Chondrocyte (in vitro differentiated cells): ENCODE measurements at places on chromosomes 13 and 19. TPM values are rescaled to one million over a fixed set of nuclear protein-coding genes. Genes with fewer than 3 reads are reported as not detected.

ADPRHL1 gene
- 6.3 to 8.8 TPM (median 8.4 TPM) in 3 replicates for total RNA-seq

- peaks cover 29% of the 10 kb centered on the region for H3K36me3 ChIP-seq
- H3K27ac ChIP-seq, result no peak overlapping the region
- no peak overlapping the region for H3K4me3 ChIP-seq
- H3K27me3 ChIP-seq, result no peaks in the 10 kb centered on the region
- DNase-seq, result no peak
- peaks cover 18% of the 10 kb centered on the region for H3K4me1 ChIP-seq
Observed at GRCh38 chr13:45527699-45528462, 63.1 kb downstream of the COG3 start.

DNA sequence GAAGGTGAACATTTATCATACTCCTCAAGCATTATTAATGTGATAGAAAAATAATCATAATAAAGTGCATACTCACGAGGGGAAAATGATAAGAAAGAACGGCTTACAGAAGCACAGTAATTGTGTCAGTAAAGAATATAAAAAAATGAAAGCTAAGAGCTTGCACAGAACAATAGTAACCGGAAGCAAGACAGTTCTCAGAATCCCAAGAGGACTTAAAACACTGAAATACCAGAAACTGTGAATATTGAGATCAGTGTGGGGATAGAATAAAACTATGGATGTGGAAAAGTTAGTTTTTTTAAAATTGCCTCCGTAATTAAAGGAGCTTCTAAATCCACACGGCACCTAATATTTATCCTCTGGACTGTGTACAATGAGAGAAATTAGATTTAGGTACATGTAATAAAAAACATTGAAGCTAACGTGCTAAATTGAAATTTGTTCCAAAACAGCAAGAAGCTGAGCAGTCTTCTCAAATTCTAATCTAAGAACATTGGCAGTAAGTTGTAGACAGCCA, 482.7 kb downstream of the SLITRK6 start:
- H3K27ac ChIP-seq, result no peak overlapping the region
- no peak for DNase-seq

DNA sequence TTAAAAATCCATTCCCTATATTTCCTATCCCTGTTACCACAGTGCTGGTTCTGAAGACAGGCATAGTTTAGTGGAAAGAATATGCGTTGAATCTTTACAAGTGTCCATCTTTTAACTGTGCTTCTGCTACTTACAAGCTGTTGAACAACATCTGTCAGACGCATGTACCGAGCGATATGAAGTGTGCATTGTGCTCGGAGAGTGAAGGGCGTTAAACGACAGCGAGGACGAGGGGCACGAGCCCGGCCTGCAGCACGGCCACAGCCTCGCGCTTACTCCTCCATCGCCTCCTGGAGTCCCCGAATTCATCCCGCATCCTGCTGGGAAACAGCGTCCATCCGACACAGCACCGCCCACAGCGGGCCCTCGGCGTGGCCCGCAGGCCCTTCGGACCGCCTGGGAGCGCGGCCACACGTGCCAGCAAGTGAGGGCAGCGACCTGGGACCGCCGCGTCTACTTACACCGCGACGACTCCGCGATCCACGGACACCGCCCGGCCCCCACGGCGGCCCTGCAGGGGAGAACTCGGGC, 514 bp downstream of the PCID2 start:
- H3K36me3 ChIP-seq, result peaks cover 4% of the 10 kb centered on the region
- DNase-seq, result no peak
- peak overlapping the region; percentile 86 for H3K4me3 ChIP-seq
- peaks cover 63% of the 10 kb centered on the region for H3K4me1 ChIP-seq
- H3K27me3 ChIP-seq, result no peaks in the 10 kb centered on the region
- peak overlapping the region; percentile 92 for H3K27ac ChIP-seq

DNA sequence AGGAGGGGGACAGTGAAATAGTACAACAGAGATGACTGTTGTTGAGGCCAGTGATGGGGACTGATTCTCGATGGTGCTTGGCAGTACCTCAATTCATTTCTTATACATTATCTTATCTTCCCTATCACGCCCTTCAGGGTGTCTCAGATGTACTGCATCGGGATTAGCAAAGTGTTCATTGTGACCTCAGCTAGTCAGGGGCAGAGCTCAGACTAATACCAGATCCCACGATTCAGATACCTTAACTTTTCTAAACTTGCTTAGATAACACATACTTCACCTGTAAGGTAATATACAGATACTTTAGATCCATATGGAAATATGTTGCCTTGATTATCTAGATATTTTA, 720.6 kb downstream of the EFNB2 start:
- H3K36me3 ChIP-seq, result no peaks in the 10 kb centered on the region
- no peak overlapping the region for H3K27ac ChIP-seq
- H3K4me3 ChIP-seq, result no peak overlapping the region
- no peaks in the 10 kb centered on the region for H3K27me3 ChIP-seq

CYP2A6 gene
- total RNA-seq, result not detected in 3 replicates

METTL21C gene
- not detected in 3 replicates for total RNA-seq

DNA sequence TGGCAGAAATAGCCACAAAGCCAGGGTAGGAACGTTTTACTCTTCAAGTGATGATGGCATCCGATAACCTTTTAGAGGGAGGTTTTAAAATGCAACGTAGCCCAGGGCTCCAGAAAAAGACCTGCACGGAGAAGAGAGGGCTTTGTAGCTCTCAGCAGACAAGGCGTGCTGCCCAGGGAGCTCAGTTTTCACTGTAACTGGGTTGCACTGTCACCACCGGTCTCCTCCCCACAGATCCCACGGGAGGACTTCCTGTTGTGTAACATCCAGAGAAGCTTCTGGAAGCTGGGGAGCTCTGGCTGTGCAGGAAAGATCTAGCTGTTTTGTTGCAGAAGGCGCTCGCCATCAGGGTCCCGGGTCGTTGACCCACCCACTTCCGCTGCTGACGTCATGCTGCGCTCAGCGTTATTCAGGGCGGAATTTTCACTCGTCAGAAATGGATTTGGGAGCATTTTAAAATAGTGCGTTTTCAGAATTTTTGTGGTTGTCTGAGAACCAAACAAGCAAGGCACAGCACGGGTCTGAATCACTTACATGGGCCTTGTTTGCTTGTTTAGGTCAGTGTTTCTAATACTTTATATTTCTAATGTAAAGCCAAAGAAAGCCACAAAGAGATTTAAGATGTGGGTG, 50.8 kb downstream of the ATP11A start:
- no peak overlapping the region for H3K4me3 ChIP-seq
- no peak for DNase-seq
- no peaks in the 10 kb centered on the region for H3K27me3 ChIP-seq

GRCh38 chr13:63433546-63434150, 2018.0 kb upstream of the PCDH20 start:
- no peaks in the 10 kb centered on the region for H3K27me3 ChIP-seq
- no peak for DNase-seq
- H3K4me1 ChIP-seq, result peaks cover 38% of the 10 kb centered on the region

GRCh38 chr13:99282264-99283231, 24.4 kb upstream of the GPR18 start:
- H3K27me3 ChIP-seq, result no peaks in the 10 kb centered on the region
- H3K4me3 ChIP-seq, result no peak overlapping the region
- no peak for DNase-seq
- H3K4me1 ChIP-seq, result peaks cover 62% of the 10 kb centered on the region
- peak overlapping the region; percentile 81 for H3K27ac ChIP-seq

DNA sequence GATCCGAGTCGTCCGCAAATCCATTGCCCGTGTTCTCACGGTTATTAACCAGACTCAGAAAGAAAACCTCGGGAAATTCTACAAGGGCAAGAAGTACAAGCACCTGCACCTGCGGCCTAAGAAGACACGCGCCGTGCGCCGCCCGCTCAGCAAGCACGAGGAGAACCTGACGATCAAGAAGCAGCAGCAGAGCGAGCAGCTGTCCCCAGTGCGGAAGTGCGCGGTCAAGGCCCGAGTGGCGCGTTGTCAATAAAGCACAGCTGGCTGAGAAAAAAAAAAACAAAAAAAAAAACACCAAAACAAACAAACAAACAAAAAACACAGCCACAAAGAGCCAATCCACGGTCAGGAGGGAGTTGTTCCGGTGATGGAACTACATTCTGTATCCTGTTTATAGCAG, 4.7 kb upstream of the GNA15 start:
- no peak overlapping the region for H3K4me3 ChIP-seq
- H3K4me1 ChIP-seq, result peaks cover 9% of the 10 kb centered on the region

DNA sequence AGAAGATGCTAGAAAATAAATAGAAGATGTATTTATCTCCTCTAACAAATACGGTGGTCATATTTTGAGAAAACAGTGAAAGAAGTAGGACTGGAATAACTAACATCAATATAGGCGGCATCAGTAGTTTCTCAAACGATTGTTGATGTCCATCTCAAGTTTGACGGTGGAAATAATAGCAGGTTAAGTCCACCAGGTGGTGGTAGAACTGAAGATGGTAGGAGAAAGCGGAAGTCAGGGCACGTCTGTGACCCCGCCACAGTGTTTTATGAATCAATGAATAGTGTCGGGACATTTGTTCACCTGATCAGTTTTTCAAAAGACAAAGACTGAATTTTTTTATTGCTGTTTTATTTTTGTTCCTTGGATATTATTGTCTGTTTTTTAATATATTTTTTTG, 706.4 kb upstream of the SLC10A2 start:
- no peak overlapping the region for H3K4me3 ChIP-seq
- H3K27me3 ChIP-seq, result no peaks in the 10 kb centered on the region
- DNase-seq, result no peak
- H3K27ac ChIP-seq, result no peak overlapping the region
- H3K4me1 ChIP-seq, result no peaks in the 10 kb centered on the region
- H3K36me3 ChIP-seq, result no peaks in the 10 kb centered on the region

- H3K4me1 ChIP-seq, result peaks cover 26% of the 10 kb centered on the region
- peaks cover 7% of the 10 kb centered on the region for H3K36me3 ChIP-seq
- no peak for DNase-seq
- H3K4me3 ChIP-seq, result peak overlapping the region; percentile 86
- H3K27ac ChIP-seq, result peak overlapping the region; percentile 76
Observed at GRCh38 chr19:55087542-55087901, 11.9 kb downstream of the EPS8L1 start.

DNA sequence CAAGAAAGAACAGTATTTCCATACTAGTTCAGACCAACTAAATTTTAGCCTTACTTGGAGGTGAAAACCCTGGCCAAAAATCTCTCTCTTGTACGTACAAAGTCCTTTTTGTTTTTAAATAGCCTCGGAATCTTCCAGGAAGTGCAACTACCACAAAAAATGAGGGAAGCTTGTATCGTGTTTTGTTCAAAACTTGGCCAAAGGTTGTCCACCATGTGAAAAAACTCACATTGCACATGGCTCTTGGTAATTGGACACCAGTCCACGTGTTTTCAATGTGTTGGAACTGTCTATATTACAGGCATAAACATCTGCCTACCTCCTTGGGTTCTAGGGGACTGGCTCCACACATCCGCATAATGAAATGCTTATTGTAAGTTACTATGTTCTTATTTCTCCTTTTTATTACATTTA, 15.2 kb upstream of the STRN4 start:
- peaks cover 20% of the 10 kb centered on the region for H3K4me1 ChIP-seq
- H3K36me3 ChIP-seq, result no peaks in the 10 kb centered on the region
- no peak for DNase-seq
- H3K27ac ChIP-seq, result no peak overlapping the region

- no peak overlapping the region for H3K4me3 ChIP-seq
- H3K36me3 ChIP-seq, result no peaks in the 10 kb centered on the region
- no peaks in the 10 kb centered on the region for H3K27me3 ChIP-seq
- DNase-seq, result no peak
Observed at GRCh38 chr19:5832527-5833216, 6.8 kb downstream of the FUT6 start.

DNA sequence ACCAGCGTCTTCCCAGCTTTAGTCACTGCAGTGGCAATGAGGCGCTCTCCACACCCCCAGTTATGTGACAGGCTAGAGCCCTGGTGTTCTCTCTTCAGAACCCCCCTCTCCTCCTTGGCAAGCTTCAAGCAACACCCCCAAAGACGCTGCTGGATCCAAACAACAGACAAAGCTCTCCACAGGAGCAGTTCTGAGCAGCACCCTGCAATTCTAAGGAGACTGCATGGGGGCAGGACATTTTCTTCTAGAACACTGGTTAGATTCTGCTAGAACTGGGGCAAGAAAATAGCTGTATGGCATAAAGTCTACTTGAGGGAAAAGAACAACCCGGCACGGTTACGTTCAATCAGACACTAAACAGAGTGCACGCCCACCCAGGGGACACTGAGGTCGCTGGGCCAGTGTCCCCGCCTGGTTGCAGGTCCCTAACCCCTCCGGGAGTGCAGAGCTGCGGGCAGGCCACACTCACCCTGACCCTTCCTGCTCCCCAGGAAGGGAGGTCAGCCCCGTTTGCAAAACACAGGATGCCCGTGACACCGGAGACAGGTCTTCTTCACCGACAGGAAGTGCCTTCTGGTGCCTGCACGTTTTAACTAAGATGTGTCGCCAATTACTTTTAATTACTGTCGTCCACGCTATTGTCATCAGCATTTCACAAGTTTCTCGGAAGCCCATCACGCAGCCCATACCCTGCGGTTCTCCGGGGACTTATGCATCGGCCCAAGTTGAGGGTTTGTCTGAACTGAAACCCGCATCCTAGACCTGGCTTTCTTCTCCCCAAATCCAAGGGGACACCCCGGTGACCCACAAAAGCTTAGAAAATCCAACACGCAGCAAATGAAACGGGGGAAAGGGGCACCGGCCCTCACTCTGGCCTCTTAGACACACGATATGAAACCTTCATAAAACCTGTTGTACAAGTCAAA, 943 bp downstream of the GJB6 start:
- peak overlapping the region; percentile 22 for H3K4me3 ChIP-seq
- peaks cover 5% of the 10 kb centered on the region for H3K4me1 ChIP-seq
- H3K27me3 ChIP-seq, result peaks cover 73% of the 10 kb centered on the region
- no peak overlapping the region for H3K27ac ChIP-seq

GRCh38 chr19:36605877-36606478, 865 bp downstream of the ZNF382 start:
- no peaks in the 10 kb centered on the region for H3K27me3 ChIP-seq
- peaks cover 23% of the 10 kb centered on the region for H3K36me3 ChIP-seq
- H3K27ac ChIP-seq, result peak overlapping the region; percentile 85
- H3K4me3 ChIP-seq, result peak overlapping the region; percentile 98
- H3K4me1 ChIP-seq, result peaks cover 19% of the 10 kb centered on the region

ZNF229 gene
- 3.5 to 5.6 TPM (median 3.7 TPM) in 3 replicates for total RNA-seq

- H3K4me1 ChIP-seq, result peaks cover 37% of the 10 kb centered on the region
- no peaks in the 10 kb centered on the region for H3K27me3 ChIP-seq
- DNase-seq, result no peak
- H3K27ac ChIP-seq, result no peak overlapping the region
- no peaks in the 10 kb centered on the region for H3K36me3 ChIP-seq
- no peak overlapping the region for H3K4me3 ChIP-seq
Observed at GRCh38 chr13:110006304-110006703, 219.9 kb upstream of the IRS2 start.

IL17D gene
- total RNA-seq, result 6.0 to 12.3 TPM (median 12.1 TPM) in 3 replicates

ZBTB45 gene
- 15.6 to 17.2 TPM (median 15.9 TPM) in 3 replicates for total RNA-seq

- H3K27ac ChIP-seq, result peak overlapping the region; percentile 78
- H3K36me3 ChIP-seq, result no peaks in the 10 kb centered on the region
- H3K4me1 ChIP-seq, result peaks cover 19% of the 10 kb centered on the region
- H3K4me3 ChIP-seq, result peak overlapping the region; percentile 61
- no peak for DNase-seq
Observed at GRCh38 chr13:24233351-24233901, 72.9 kb downstream of the SPATA13 start.

ZNF814 gene
- 7.9 to 16.6 TPM (median 8.5 TPM) in 3 replicates for total RNA-seq
